ENCODE measurements at places on chromosomes 2 and 18.

DNA sequence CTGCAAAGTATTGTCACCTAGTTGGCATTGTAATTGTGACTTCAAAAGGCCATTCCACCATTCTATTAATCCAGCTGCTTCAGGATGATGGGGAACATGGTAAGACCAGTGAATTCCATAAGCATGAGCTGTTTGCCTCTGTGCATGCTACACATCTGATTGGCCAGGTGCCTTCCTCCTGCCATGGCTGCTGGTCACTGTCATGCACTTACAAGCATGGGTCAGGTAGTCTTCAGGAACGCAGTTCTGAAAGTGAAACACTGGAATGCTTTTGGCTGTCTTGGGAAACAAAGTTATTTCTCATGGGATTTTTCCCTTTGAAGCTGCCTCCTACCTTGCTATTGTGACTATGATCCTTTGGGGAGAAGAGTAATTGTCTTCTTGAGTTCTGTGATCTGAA is 267.6 kb downstream of the GBX2 start:
- no peak for DNase-seq

GRCh38 chr2:157786663-157787363 is 89.3 kb downstream of the ACVR1 start:
- DNase-seq: no peak

DNA sequence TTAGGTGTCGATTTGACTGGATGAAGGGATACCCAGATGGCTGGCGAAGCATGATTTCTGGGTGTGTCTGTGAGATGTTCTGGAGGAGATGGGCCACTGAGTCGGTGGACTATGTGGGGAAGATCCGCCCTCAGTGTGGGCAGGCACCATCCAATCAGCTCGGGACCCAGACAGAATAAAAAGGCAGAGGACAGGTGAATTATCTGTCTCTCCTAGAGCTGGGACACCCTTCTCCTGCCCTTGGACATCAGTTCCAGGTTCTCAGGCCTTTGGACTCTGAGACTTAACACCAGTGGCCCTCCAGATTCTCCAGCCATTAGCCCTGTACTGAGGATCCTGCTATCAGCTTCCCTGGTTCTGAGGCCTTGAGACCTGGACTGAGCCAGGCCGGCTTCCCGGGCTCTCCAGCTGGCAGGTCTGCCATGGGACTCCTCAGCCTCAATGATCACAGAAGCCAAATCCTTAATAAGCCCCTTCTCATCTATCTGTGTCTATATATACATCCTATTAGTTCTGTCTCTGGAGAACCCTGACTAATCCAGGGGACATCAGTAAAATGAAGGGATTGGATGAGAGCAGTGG is 11.7 kb downstream of the PROC start:
- DNase-seq: no peak

DNA sequence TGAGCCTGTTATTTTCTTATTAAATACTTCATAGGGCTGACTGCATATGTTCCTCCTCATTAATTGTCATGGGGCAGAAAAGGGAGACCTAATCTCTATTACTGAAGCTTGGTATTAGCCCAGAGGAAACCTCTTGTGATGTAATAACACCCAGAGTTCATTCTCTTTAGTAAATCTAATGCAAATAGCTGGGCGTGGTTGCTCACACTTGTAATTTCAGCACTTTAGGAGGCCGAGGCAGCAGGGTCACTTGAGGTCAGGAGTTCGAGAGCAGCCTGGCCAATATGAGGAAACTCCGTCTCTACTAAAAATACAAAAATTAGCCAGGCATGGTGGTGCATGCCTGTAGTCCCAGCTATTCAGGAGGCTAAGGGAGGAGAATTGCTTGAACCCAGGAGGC is 14.7 kb downstream of the DAW1 start:
- DNase-seq: no peak

DNA sequence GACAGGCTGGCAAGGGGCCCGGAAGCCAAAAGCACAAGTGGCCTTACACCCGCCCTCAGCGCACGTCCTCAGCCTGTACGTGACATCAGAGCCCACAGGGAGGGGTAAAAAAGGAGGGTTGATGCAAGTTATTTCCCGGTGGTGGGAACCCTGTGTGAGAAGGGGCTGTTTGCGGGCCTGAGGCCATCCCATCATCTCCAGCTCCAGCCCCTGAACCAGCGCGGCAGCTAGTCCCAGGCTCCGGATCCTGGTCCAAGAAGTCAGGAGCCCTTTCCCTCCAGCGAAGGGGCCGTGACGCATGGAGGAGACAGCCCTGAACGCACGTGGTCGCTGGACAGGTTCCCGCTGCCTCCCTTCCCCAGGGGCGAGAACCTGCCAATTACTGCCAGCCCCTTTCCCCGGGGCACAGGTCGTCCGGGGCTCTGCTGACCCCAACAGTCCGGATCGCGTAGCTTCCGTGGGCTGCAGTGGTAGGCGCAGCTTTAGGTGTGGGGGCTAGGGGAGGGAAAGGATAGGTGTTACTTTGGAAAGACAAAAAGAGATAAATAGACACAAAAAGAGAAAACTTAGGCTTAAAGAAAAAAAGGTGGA is 1.3 kb upstream of the LRP2 start:
- DNase-seq: no peak

DNA sequence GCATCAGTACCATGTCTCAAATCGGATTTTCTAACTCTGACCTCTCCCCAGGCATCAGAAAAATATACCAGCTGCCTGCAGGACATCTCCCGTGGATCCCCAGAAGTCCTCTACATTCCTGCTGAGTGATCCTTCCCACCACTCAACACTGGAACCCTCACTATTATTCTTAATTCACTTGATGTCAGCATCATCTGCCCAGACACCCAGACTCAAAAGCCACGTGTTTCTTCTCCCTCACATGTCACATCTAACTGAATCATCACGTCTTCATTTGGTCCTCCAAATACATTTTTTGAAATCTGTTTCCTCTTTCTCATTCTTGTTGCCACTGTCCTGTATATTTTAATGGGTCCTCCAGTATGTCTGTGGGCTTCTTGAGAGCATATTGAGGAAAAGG is 218.6 kb downstream of the HRH4 start:
- no peak for DNase-seq

DNA sequence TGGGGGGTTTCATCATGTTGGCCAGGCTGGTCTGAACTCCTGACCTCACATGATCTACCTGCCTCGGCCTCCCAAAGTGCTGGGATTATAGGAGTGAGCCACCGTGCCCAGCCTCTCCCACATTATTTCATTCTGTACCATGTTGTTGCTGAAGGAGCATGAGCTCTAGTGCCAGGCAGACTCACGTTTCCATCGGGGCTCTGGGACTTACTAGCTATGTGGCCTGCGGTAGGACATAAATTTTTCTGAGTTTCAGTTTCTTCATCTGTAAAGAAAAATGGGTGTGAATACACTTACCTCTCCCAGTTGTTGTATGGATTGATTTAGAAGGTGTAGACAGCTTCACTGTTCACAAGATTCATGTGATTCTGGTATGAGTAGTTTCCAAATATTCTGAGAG is 30.8 kb upstream of the CCL20 start:
- no peak for DNase-seq

DNA sequence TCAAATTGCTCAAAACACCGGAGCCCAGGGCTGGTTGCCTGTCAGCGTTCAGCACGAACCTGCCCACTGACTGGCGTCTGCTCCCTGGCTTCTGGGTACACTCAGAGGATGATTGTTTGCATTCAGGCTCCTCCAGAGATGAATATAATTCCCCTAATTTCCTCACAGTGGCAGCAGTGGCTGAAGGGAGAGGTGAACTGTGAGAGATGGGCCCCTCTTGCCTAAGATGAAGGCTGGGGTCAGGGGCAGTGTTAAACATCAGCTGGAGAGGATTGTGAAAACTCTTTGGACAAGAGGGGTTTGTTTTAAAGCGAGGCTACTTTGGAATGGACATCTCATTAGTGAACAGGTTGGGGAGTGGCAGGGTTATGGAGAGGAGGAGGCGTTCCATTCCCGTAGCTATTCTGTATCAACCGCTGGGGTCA is 31.0 kb downstream of the TCF7L1 start:
- DNase-seq: no peak

GRCh38 chr2:122075381-122075780 is 319.9 kb downstream of the TSN start:
- DNase-seq: no peak

- no peak for DNase-seq
These were observed 29.0 kb upstream of the CFAP36 start for GRCh38 chr2:55490554-55490953.

GRCh38 chr2:25561136-25561850 is 112.1 kb downstream of the DTNB start:
- DNase-seq: no peak

DNA sequence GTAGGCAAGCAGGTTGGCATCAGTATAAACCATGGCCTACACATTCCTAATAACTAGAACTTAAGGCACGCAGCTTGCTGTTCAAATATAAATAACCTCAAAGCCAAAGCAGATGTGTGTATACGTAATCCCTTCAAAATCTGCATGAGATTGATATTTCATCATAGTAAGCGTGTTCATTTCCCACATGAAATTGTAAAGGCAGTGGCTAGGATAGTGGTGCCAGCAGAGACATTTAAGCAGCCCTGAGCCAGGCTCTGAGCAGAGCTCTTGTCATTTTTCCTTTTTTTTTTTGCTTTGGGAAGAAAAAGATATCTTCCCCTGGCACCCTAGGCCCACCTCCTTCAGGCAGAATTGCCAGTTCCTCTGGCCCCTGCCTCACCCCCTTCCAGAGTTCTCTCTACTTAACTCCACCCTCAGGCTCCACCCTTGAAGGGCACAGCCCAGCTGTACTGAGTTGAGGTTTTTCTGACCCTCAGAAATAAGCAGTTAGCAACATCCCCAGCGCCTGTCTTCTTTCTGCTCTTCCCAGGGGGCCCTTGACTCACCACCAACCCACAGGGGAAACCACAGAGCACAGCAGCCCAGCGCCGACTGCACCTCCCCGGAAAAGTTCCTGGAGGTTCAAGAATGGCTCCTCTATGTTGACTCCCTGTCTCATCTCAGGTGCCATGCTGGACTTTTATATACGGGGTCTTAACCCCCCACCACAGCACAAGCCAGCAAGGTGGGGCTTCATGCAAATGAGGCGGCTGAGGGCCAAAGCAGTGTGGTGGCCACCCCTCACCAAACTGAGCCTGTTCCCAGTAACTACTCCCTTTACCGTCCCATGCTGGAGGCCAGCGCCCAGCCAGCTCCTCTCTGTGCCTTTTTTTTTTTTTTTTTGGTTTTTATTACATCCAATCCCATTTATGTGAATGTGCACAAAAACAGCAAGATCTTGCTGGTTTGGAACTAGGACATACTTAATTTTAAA is 84.7 kb downstream of the EHD3 start:
- no peak for DNase-seq

DNA sequence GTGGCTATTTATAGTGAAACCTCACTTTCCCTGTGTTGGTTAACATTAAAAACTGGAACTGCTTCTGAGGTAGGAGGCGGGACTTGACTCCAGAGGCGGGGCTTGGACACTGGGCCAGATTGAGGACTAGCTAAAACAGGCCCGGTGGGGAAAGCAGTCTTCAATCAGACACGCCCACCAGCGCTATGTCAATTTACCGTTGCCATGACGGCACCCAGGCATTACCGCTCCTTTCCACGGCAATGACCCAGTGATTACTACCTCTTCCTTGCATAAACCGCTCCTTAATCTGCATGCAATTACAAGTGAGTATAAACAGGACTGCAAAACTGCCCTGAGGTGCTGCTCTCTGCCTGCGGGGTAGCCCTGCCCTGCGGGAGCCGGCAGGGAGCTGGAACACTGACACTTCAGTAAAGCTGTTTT is 35.3 kb downstream of the LRRFIP1 start:
- peak; percentile 87 for DNase-seq

GRCh38 chr2:9230881-9231280 is 24.3 kb downstream of the ASAP2 start:
- DNase-seq: no peak

GRCh38 chr2:176160986-176161824 is 4.1 kb downstream of the HOXD3 start:
- no peak for DNase-seq

DNA sequence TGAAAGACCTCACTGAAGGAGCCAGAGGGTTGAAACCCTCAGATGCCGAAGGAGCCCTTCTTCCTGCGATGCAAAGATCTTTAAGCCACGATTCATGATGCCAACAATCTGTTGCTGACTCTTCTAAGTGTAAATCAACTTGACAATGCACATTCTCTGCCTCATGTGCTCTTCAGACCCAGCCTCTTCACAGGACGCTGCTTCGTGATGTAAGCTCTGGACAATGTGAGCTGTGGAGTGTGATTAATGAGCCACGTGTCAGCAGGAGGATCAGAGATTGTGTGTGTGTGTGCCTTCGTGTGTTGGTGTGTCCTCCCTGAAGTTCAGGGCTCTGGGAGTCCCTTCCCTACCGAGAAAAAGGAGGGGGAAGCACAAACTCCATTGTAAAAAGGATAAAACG is 26.5 kb upstream of the TWIST2 start:
- DNase-seq: no peak

GRCh38 chr2:66242099-66242789 is 192.7 kb upstream of the MEIS1 start:
- no peak for DNase-seq
